ENCODE measurements at places on chromosomes 11 and 22.

DNA sequence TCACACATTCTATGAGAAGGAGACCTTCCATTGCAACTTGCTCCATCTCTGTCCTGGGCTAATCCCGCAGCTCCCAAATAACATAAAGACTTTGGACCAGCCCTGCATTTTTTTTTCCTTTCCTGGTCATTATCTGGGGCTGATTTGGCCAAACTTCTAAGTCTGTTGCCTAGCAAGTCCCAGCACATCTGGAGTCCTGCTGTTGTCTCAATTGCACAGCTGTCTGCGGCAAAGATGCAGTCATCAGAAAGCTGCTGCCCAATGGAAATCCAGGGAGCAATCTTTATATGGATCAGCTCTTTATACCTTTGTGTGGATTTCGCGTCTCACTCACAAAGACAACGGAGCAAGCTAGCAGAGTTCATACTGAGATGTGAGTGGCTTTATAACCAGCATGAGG lies 105.9 kb downstream of the NXPE2 start:
- no peak for DNase-seq

DNA sequence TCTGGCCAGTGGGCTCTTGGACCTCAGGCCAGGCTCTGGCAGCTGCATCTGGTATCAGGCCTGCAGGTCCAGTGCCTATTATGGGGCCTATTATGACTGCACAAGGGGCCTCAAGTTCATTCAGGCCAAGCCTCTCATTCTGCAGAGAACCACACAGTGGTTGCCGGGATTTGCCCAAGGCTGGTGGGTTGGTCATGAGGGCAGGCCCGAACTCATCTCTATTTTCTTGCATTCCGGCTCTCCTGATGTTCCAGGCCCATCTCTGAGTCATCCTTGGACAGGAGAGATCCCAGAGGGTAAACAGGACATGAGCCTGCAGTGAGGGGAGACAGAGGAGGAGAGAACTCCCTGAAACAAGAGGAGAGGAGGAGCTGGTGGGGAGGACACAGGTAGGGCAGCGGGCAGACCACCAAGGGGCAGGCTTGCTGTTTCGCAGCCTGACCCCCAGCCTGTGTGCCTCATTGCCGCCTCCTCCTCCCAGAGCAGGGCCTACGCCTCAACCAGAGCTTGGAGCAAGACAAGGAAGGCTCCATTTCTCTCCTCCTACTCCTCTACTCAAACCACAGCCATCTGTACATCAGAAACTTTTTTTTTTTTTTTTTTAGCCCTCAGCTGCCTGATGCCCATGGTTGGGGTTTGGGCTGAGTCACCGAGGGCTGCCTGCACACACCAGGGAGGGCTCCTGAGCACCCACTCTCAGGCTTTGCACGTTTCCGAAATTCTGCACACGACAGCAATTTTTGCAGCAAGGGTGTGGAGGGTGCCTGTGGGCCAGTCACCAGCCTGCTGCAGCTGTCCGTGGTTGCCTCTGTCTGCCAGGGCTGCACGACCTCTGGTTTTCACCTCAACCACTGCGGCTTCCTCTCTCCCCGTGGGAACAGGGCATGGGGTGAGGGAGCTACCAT lies 12.7 kb upstream of the TREH start:
- DNase-seq, result peak; percentile 40

DNA sequence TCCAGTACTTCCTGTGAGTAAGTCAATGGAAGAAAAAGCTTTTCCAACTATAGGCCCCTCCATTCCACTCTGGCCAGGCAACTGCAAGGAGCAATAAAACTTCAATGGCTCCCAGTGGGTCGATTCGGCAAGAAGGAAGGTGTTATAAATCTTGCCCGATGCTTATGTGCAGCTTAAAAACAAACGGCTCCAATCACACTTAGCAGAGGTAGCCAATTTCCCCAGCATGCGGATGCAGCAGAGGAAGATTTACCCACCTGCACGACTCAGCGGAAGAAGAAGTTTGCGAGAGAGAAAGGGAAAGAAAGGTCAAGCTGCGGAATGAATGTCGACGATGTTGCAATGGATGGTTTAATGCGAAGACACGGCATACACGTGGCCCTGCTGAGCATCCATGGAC lies 141.5 kb downstream of the OPCML start:
- DNase-seq, result no peak

DNA sequence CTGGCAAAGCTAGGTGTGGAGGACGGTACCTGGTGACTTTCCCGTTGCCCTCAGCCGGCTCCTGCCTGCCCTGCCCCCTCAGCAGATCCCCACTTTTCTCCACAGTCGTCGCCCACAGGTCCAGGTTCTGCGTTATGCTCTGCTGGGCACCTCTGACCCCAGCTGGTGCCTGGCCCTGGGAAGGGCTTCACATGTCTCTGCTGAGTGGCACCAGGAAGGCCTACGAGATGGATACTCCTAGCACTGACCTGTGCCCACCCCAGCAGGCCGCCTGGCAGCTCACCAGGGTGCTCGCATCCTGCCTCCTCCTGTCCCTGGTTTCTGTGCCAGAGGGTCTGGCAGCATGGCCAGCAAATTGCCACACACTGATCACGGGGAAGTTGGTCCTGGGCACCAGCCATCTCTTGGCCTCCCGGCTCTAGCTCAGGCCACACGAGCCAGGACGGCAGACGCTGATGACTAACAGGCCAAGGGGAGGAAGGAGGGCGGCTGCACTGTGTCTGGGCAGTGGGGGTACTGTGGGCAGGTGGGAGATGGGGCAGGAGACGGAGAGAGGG lies 13.8 kb downstream of the CARS1 start:
- no peak for DNase-seq

GRCh38 chr22:47190276-47190956 lies 428.0 kb downstream of the TBC1D22A start:
- no peak for DNase-seq

GRCh38 chr11:85815186-85815931 lies 4.4 kb upstream of the SYTL2 start:
- no peak for DNase-seq

DNA sequence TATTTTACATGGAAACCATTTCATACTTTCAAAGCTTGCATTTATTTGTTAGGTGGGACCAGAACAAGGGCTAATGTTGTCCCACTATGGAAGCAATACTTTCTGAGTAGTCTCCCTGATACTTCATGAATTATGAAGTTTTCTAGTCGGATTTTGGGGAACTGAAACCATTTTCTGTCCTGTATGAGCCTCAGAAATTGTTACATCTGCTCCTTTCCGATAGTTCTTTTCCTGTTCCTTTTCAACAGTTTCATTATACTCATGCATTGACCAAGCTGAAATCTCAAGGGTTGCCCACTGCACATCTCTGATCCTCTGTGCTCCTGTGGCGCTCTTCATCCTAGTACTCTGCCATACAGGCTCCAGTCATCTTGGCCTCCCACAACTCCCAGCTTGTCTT lies 31.5 kb upstream of the GLYATL1 start:
- no peak for DNase-seq

- DNase-seq, result no peak
Observed at GRCh38 chr11:67648140-67648795, 2.3 kb downstream of the ACY3 start.

DNA sequence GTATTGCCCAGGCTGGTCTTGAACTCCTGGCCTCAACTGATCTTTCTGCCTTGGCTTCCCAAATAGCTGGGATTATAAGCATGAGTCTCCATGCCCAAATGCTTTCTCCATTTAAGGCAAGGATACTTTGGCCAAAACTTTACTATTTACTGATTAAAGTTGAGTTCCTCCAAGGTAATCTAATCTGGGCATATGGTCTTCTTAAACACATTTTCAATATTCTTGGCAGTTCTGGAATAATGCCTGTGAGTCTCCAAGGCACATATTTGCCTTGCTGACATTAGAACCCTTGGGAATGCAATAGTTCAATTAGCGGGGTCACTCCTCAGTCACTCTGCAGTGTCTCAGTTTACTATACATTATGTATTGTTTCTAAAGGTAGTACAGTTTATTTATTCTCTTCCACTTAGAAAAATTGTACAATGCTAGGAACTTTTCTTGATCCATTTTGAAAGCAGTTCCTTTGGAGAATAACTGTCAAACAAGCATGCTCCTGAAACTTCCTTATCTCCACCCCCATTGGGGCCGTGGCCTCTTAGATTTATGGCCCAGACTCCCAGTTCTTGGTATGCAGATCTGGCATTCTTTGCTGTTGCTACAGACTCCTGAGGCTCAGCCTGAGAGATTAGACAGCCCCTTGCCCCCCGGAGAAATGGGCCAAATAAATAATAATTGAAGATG lies 13.1 kb upstream of the RAB38 start:
- DNase-seq, result no peak

- no peak for DNase-seq
Observed at GRCh38 chr11:68009391-68010089, 587 bp upstream of the ALDH3B1 start.

DNA sequence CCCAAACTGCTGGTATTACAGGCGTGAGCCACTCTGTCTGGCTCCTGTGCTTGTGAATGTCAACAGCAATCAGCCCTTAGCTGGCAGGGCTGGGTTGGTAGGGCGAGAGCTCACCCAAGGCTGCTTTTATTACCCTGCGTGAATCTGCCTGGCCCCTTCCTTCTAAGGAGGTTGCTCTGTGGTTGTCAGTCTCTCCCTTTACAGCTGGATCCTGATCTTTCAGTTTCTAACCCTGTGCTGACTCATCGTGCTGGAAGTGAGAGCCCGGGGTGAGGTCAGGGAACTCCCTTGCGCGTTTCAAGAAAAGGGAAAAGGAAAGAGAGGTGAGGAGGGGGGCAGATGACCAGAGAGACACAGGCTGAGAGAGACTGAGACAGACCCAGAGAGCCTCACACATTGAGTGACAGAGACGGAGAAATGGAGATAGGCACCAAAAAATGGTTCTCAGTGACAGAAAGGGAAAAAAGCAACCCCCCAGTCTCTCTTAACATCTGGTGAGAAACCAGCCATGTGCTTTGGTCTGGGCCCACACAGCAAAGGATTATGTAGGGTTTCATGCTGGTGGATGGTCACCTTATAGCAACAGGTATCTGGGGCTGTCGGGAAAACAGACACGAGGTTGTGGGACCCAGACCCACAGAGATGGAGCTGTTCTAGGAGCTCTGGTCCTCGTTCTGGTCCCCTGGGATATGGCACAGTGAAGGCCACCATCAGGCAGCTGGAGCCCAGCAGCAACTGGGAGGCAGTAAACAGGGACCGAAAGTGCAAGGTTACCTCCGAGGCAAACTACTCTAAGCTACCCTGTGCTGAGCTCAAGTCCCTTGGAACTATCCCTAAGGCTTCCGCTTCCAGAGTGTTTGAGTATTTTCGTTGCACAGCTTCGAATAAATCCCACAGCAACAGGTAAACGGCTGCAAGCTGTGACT lies 2.5 kb downstream of the TCN2 start:
- DNase-seq, result peak; percentile 16

DNA sequence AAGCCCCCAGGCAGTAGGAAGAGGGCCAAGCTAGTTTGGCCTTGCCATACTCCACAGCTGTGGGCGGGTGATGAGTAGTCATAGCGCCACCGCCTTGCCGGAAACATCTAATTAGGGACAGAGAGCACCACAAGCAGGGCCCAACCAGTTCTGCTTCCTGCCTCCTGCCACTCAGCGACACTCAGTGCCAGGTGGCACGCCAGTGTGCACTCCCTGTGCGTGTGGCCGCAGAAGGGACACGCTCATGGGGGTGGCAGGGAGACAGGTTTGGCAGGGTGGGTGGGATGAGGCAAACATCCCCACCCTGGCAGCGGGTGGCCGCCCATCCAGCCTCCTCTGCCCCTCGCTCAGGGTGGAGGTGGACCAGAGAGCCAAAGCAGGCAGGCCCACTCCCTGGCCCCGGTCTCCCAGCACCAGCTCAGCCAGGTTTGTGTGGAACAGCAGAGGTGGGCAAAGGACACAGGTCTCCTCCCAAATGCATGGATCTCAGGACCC lies 4.9 kb downstream of the OVOL1 start:
- peak; percentile 71 for DNase-seq

GRCh38 chr11:12077535-12078280 lies 32.7 kb upstream of the MICAL2 start:
- no peak for DNase-seq

DNA sequence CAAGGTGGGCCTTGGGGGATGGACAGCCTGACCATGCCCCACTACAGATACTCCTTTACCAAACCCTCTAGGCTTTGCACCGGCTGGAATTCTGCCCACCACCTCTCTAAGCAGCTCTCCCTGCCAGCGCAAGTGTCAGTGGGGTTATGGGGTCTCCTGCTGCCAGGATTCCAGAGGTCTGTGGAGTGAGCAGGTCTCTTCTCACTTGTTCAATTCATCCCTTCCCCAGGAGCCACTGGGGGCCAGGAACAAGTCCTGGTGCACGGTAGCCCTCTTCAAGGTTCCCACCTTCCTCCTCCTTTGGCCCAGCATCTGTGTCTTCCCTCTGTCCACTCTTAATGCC lies 30.5 kb downstream of the CCDC15 start:
- DNase-seq, result no peak

DNA sequence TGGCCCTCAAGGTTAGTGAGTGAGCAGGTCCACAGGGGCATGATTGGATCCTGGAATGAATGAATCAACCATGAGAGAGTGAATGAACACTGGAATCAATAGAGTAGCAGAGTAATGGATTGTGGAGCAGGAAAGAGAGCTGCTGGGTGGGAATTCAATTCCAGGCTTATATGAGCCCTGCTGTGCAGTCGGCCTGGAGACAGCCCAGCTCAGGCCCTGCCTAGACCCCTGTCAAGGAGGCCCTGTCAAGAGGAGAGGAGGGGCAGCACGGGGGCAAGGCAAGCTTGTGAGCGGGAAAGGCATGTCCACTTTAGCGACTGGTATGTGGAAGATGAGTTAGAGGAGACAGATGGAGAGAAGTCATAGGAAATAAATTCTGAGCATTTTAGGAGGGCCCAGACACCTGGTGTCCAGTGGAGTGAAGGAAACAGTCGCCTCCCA lies 1.3 kb upstream of the FOLR1 start:
- DNase-seq, result no peak

GRCh38 chr11:34773211-34773610 lies 143.0 kb downstream of the APIP start:
- DNase-seq, result no peak

GRCh38 chr11:128832121-128832497 lies 35.0 kb downstream of the KCNJ1 start:
- DNase-seq, result no peak

DNA sequence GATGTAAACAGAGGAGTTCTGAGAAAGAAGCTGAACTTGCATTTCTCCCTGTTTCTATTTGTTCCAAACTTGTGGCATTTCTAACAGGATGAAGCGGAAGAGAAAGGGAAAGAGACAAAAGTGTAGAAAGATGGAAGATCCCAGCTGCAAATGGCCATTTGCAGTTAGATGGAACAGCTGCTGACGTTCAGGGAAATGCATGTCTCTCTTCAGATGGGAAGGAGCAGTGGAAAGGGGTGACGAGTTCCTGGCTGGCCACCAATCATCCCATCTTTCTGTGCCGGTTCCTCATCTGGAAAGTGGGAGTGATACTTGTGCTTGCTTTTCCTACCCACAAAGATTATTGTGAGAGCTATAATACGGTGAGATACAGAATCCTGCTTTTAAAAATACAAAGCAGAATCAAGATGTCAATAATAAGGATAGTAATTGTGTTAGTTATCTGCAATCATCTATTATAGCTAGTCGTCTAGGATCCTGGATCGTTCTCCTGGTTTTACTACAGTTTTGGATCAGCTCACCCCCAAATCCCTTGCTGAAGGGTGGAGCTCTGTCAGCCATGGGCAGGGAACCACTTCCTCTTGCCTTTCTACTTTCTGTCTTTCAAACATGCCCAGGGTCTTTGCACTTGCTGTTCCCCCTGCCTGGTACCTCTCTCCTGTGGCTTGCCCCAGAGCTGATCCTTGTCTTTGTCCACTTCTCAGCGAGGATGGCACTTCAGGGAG lies 1.2 kb upstream of the TIMP3 start:
- DNase-seq, result no peak

- no peak for DNase-seq
Observed at GRCh38 chr22:45202333-45203149, 38.2 kb downstream of the KIAA0930 start.

Measured in stimulated activated CD4-positive, alpha-beta T cell treated with anti-CD3 and anti-CD28 coated beads, Interleukin-12 subunit alpha, Interleukin-12 subunit beta, amount 100 ng/mL, for 48 hours (primary cell).